ENCODE measurements at places on chromosomes 2 and 18.
A peak's percentile ranks its signal among the peaks of the same experiment; 100 is the strongest.

GRCh38 chr2:99150706-99151105 lies 4.0 kb downstream of the TSGA10 start:
- DNase-seq: peak; percentile 91

DNA sequence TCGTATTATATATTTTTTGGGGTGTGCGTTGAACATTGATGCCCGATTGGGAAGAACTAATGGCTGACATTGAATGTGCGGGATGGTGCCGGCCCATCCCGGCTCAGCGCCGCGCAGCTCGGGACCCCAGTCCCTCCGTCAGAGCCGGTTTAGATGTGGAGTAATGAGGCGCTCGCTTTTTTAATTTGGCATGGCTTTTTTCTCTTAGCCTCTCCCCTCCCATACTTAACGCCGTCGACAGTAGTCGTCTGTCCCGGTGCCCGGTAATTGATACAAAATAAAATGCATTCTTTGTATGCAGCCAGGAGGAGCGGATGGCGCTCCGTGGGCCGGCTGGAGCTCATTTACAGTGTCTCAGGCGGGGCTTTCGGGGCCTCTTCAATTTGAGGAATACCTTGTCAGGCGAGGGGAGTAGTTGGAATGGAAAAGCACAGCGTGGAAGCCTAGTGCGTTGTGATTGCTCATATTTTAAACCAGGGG lies 209.2 kb downstream of the GBX2 start:
- no peak for DNase-seq

DNA sequence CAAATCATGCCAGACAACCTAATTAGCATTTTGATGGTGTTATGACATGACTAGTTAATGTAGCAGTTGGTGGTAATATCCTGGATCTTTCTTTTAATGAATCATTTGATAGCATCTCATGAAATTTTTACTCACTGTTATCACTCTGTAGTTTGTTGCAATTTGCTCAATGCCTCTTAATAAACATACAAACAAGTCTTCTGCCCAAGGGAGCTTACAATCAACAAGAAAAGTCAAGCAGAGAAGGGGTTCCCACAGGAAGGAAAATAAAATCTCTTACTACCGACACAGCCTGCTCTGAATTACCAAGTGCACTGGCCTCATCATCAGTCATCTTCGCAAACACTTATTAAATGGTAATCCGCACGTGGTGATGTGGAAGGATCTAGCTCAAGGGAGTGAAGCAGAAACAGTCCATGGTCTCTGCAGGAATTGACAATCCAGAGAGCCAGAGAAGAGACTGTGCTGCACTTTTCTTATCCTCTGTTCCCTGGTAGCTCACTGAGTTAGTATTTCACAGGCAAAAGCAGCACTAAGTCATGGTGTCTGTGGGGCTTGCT lies 263.5 kb downstream of the EPHA4 start:
- DNase-seq: no peak

GRCh38 chr2:226660526-226660925 lies 139.1 kb downstream of the IRS1 start:
- DNase-seq: peak; percentile 64

GRCh38 chr2:85248773-85249509 lies 78.8 kb downstream of the TGOLN2 start:
- DNase-seq: no peak

DNA sequence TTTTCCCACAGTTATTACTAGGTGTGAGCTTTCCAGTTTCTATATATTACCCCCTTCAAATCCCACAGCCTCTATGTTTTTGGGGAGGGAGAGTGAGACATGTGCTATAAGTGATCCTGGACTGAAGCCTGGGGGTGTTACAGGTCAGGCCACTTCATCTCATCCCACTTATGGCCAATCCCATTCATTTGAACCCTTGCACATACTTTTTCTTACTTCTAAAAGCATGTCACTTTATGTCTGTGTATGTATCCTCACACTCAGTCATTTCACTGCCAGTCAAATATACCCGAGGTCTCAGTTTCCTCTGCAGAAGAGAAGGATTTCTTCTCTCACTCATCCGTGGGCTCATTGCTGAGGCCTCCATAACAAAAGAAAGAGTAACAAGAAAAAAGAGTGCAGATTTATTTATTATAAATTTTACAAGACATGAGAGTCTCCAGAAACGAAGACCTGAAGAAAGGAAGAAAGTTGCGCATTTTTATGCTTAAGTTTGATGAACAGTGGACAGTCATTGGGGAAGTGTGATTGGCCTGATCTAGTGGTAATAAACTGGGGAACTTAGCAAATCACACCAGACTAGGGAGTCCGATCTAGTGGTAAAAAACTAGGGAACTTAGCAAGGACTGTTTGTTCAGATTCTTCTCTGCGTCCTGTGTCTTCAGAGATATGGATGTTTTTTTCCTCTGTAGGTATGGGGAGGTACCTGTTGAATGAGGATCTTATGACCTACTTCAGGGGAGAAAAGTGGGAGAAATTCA lies 52.1 kb downstream of the ICOS start:
- DNase-seq: no peak

DNA sequence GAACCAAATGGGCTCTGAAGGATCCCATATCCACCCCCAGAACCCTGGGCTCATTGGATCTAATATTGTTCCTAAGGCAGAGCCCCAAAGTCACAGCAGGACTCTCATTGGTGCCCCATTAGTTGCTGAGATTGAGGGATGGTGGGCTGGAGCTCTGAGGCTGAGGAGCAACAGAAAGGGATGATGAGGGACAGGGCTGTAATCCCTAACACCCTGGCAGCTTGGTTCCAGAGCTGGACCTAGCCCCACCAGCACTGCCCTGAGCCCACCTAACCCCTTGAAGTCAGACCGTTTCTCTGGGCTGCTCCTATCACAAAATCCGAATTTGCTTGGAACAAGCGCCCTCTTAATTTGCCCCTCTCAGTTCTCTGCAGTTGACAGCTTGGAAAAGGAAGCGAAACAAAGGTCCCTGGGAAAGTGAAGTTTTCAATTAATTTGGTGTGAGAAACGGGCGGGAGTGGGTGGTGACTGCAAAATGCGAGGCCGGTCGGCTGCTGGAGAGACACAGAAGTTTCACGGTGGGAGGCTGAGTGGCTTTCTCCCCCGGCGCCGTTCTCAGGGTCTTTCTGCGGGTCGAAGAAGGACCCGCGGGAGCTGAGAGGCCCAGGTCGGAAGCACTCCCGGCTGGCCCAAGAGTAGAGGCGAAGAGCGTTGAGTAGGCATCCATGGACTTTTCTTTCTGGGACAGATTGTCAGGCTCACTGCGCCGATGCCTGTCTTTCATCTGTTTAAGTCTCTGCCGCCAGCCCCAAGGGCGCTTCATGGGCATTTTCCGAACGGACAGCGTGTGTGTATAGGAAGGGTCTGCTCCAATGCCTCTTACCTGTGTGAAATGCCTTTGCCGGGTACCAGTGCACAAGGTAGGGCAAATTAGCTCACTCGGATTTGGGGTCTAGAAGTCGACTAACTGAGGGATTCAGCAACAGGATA lies 927 bp upstream of the HOXD13 start:
- no peak for DNase-seq

DNA sequence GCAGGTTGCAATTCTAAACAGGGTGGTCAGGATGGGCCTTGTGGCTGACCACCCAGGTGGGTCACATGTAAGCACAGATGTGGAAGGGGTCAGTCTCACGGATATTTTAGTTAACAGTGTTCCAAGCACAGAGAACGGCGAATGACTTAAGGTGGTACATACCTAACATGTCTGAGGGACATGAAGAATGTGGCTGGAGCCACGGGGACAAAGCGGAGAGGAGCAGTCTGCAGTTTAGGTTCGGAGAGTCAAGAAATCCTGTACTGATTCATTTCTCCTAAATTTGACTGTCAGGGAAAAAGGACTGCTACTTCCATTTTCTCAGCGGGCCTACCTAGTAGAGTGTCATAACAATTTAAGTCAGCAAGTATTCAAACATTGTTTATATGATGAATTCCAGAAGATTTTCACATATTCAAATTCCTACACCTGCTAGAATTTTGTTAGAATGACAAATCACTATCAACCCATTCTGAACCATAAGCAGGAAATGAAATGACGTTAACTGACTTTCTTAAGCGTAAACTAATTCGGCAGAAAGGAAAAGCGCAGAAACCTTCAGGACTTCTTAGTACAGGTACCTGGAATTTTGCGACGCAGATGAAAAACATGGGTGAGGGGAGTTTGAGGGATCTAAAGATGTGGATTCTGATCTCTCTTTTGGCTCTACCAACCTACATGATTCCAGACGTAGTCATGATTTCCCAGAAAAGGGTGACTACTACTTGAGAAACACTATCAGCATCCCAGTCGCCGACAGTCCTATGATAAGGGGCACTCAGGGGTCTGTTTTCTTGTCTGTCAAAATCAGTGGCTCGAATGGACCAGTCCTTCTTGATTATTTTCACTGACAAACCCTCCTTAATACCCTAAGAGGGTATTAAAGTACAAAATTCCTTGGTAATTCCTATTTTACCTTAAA lies 41.3 kb downstream of the PTPN2 start:
- DNase-seq: no peak

DNA sequence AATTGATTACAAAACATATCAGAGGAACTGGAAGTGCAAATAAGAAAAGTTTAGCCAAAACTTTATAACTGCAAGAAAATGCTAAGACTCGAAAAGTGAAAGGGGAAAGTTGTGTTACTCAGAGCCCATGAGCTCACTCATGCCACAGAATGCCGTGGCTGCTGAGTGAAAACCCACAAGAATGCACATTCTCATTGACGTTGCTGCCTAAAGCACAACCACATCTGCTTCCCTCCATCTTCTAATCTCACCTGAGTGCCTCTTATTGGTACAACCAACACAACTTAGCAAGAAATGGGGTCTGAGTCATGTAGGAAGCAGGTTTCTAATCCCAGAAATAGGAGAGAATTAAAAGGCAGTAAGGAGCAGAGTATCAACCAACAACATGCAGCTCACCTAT lies 259.7 kb downstream of the LNPK start:
- no peak for DNase-seq

GRCh38 chr2:159285929-159286708 lies at the start of gene WDSUB1:
TSS of gene WDSUB1 (minus strand) at chr2:159286703. CDS start at chr2:159283069, 3,634 bp downstream.
- peak; percentile 15 for DNase-seq

GRCh38 chr2:45833301-45833967 lies 182.0 kb downstream of the PRKCE start:
- DNase-seq: no peak

- no peak for DNase-seq
Measured at GRCh38 chr18:79944126-79944731, 7.2 kb downstream of the SLC66A2 start.

DNA sequence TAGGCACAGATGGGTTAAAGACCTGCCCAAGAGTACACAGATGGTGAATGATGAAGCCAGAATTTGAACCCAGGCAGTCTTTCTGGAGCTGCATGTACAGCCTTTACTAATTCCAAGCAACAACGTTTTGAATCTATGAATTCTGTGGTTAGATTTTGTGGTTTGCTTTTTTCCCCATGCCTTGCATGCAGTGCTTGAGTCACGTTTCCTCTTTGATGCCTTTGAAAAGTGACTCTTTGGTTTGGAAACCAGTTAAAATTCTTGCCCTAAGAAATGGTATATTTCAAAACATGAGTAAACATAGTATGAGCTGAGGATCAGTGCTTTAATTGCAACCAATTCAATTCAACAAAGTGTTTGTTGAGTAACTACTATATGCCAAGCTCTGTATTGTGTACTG lies 48.2 kb upstream of the PPM1B start:
- peak; percentile 88 for DNase-seq

DNA sequence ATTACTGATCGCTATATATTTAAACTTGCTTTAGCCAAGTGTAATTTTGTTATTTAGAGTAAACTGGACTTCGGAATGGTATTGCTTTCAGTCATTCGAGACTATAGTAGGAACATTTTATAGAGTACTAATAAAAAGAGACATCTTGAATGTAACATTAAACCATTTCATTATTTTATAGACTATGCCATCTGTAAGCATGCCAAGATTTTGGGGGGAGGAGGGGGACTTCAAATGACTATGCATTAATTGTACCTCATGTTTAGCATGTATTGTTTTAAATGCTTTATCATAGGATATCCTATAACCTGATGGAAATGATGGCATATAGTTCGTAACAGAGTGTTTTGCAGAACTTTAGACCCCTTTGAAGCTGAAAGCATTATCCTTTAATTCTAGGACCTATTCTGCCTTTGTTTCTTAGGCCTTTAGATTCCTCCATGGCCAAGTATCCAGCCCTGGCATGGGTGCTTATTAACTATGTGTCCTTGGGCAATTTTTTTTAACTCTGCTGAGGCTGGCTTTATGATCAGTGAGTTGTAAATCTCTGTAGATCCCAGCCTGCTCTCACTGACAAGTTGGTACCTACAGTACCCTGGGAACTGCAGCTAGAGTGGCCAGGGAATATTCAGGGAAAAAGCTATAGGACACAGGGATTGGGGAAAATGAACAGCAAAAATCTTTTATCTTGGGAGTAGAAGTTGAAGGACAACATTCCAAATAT lies 93.4 kb downstream of the PARD3B start:
- no peak for DNase-seq

DNA sequence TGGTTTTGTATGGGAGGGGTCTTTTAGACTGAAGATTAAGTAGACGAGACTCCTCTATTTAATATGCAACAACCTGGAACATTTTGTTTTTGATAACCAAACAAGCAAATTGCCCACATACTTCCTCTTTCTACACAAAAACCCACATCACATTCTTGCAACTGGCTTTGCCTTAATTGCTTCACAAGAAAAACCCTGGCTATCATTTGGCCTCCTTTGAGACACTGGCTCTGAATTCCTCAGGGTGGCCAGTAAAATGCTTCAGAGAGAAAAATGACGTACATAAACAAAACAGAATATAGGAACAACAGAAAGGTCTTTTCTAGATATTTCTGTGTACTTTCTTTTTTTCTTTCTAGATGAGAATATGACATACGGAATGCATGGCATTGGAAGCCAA lies 103.0 kb downstream of the TRIB2 start:
- DNase-seq: peak; percentile 77

- DNase-seq: no peak
Measured at GRCh38 chr2:208356846-208357574, 49.6 kb upstream of the PTH2R start.

GRCh38 chr2:185335879-185336278 lies 402.7 kb upstream of the FSIP2 start:
- no peak for DNase-seq

GRCh38 chr2:39203382-39203781 lies 40.4 kb downstream of the CDKL4 start:
- DNase-seq: no peak

DNA sequence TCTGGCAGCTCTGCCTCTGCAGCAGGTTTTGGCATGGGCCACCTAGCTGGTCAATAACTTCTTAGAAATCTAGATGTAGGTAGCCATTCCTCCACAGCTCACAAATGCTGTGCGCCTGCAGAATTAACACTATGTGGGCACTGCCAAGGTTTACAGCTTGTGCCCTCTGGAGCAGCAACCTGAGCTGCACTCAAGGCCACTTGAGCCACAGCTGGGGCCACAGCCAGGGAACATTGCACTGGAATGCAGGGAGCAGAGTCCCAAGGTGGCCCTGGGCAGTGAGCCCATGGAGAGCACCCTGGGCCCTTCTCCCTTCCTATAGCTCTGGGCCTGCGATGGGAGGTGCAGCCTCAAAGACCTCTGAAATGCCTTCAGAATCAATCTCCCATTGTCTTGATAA lies 365.3 kb downstream of the SATB2 start:
- no peak for DNase-seq

DNA sequence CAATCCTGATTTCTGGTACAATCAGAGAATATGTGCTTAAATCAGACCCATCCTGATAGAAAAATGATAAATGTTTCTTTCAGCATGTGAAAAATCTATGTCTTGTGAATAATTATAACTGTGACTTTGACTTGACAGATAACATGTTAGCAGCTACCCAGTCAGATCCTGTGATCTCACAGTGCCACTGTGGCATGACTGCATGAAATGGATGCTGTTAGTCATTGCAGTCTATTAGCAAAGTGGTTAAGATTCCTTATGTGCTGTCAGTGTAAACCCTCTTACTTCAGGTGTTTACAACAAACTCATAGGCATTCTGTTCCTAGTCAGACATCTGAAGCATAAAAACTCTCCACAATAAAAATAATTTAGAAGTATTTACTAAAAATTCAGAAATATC lies 244.6 kb upstream of the RND3 start:
- no peak for DNase-seq

Measured in AML-193 (cell line).